ENCODE measurements at places on chromosomes 5 and 9.

GRCh38 chr9:71683598-71684235 is 84.6 kb downstream of the CEMIP2 start:
- DNase-seq: no peak

DNA sequence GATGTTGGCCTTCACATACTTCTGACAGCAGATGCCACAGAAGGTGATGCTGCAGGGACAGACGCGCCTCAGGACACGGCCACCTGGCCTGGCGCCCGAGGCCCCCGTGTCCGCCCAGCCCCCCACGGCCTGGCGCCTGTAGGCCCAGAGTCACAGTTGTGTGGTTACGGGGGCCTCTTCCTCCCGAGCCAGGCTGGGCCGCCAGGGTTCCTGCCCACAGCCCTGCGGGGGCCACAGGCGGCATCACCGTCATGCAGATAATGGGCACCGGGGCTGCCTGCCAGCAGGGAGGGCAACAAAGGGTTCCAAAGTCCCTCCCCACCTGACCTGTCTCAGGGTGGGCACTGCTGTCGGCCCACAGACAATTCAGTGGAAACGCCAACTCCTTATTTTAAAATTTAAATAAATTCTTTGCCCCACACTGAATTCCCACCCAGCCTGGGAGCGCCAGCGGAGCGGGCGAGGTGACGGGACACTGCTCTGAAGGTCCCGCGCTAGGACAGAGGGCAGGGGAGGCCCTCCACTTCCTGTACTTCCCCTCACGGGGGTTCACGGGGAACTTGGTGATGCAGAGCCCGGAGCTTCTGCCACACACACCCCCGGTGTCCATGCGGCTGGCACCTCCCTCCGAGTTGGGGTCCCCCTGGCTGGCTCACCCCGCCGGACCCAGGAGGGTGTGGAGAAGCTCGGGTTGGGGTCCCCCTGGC is 40.6 kb downstream of the EXOC3 start:
- DNase-seq: no peak

- no peak for DNase-seq
Observed at GRCh38 chr5:142096382-142096781, 12.2 kb upstream of the NDFIP1 start.

- no peak for DNase-seq
Observed at GRCh38 chr5:167485061-167485774, 806.2 kb upstream of the WWC1 start.

DNA sequence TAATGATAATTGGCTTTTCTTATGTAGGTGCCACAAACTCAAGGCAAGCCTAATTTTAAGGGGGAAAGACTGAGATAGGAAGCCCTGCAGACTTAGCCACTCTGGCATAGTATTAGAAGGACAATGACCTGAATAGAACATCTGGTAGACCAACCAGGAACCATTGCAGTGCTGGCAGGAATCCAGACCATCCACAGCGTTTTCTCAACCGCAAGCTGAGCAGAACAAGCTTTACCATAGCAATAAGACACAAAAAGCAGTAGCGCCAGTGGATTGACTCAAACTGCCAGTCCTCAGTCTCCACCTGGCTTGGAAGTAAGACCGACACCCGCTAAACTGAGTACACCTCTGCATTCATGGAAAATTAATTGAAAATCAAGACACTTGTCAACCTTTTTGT is 141.3 kb upstream of the LPAR1 start:
- DNase-seq: no peak

- no peak for DNase-seq
Observed at GRCh38 chr5:13189532-13189931, 755.0 kb downstream of the DNAH5 start.

DNA sequence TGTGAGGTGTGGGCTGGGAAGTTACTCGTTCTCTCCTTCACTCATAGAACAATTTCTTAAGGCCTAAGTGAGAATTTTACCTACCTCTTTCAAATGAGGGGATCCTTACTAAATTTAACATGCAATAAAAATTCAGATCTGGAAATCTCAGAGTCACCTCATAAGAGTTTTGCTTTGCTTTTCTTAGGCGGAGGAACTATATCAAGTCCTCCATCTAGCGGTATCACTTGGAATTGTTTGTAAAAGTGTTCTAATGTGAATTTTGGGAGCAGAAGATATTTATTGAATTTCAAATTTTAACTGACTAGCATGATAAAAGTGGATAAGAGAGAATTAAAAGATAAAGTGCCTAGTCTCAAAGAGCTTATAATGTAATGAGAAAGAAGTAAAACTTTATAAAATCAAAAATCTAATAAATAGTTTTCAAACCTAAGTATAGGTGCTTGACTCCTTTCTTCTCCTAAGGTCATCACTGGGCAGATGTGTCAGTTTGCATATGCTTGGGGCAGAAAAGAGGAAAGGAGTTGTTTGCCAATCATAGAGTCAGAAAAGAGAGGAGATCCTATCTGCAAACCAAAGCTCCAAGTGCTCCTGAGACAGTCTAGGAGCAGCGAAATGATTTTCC is 145.7 kb upstream of the DAB2 start:
- DNase-seq: peak; percentile 52

GRCh38 chr5:51657340-51658240 is 274.3 kb downstream of the ISL1 start:
- DNase-seq: no peak

DNA sequence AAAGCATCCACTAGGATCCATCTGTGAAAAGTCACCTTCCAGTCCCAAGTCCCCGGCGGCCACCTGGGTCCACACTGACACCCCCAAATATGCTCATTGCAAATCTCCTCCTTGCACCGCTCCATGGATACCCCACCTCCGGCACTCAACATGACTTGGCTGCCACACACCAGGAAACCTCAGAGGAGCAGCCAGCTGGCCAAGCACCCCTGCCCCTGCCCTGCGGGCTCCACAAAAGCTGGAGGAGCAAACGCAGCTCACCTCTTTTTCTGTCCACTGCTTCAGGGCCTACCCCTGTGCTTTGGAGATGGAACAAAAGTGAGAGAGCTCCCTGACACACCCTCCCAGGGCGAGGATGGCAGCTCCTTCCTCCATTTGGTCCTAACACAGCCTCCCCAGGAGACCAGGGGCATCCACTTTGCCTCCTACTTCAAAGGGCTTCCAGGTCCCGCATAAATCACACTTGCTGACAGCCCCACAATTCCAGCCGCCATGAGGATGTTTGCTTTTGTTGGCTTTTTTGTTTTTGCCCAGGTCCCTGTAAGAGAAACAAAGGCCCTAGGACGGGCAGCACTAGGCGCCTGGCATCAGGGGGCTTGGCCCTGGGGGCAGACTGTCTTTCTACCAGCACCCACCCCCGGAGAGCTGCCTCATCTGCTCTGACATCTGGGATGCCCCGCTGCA is 14.8 kb downstream of the ROR2 start:
- no peak for DNase-seq

DNA sequence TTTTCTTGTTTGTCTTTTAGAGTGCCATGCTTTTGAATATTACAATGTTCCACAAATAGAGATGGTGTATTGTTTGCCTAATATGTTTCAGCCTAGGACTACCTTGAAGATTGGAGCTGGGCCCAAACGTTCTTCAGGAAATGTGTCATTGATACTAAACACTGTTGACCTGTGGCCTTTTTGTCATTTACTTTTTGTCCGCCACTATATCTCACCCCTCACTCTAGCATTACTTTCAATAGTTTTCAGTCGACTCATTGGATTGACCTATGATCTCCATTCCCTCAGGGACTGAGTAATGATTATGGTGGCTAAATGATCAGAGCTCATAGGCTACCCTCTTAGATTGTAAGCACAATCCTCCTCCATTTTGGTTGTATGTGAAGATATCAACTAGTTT is 115.8 kb downstream of the NUDT12 start:
- peak; percentile 13 for DNase-seq

GRCh38 chr9:79764374-79764773 is 192.6 kb downstream of the TLE4 start:
- DNase-seq: no peak

GRCh38 chr9:281741-282645 is 67.3 kb downstream of the DOCK8 start:
- no peak for DNase-seq

- no peak for DNase-seq
Observed at GRCh38 chr5:181215997-181216989, 6.8 kb upstream of the TRIM41 start.

GRCh38 chr9:70020217-70020616 is 23.4 kb upstream of the MAMDC2 start:
- DNase-seq: no peak

- DNase-seq: no peak
Observed at GRCh38 chr9:130199605-130200004, 27.4 kb downstream of the NCS1 start.

GRCh38 chr9:132575005-132575609 is 7.3 kb upstream of the BARHL1 start:
- peak; percentile 40 for DNase-seq

DNA sequence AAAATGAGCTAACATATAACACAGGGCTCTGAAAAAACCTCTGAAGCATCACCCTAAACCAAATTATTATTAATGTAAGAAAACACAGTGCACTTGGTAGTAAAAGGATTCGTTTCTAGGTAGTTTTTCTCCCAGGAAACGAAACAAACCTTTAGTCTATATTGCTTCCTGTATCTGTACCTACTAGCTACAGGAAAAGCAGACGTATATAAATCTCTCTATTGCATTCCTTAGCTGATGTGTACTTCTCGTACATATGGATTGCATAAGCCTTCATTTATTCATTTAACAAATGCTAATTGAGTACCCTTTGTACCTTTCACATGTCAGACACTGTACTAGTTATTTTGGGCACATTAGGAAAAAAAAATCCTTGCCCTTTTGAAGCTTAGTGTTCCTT is 85.0 kb upstream of the RASA1 start:
- no peak for DNase-seq

DNA sequence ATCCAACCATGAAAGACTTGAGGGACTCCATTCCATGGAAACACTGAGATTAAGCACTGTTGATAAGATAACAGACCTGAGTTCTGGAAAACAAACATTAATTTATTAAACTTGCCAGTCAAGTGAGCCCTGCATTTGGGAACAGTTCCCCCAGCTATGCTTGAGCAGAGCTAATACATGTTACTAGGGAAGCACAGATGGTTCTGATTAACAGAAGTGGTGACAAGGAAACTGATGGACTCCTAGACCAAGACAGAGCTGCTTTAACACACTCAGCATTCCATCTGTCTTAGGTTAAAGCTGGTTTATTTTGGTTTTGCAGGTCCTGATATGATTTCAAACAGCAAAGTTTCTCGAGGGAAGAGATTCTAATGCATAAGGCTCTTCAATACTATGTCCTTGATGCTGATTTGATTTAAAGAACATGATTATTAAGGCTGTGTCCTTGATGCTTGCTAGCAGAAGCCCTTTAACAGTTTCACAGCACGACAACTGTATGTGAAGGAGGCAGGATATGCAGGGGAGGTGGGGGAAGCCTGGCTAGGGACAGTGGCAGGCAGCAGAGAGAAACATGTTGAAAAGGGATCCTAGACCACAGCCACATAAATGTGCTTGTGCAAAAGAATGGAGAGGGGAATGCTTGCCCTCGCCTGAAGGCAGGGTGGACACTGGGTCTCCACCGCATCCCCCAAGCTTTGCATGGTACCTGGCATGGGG is 66.2 kb downstream of the ACTBL2 start:
- no peak for DNase-seq

- DNase-seq: no peak
Observed at GRCh38 chr9:745761-746380, 95.6 kb upstream of the DMRT1 start.
